ENCODE measurements at places on chromosomes 3 and 15.

GRCh38 chr3:192851821-192852372 lies 65.8 kb downstream of the MB21D2 start:
- DNase-seq = peak; percentile 91

GRCh38 chr3:107959550-107960154 lies 131.2 kb downstream of the CD47 start:
- DNase-seq = peak; percentile 23

DNA sequence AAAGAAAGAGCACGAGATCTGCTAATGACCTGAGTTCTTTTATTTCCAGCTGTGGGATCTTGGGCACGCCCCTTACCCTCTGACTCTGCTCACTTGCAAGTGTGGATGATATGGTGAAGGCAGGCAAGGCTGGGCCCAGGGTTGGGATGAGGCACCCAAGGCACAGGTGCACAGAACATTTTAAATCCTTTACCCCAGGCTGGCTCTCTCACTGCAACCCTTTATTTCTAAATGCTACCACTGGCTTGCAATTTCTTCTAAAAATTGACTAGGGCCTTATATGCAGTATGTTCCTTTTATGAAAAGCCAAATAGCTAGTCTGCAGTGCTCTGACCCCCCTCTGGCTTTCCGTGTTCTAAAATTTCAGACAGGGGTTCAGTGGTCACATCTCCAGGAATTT lies 237.7 kb downstream of the VPS13C start:
- no peak for DNase-seq

- DNase-seq = no peak
Observed at GRCh38 chr15:42820811-42821210, 83.9 kb upstream of the CDAN1 start.

GRCh38 chr3:197749315-197749600 lies 425 bp upstream of the FYTTD1 start:
- no peak for DNase-seq

GRCh38 chr3:14520967-14521366 lies 19.2 kb downstream of the GRIP2 start:
- no peak for DNase-seq

- DNase-seq = no peak
Observed at GRCh38 chr3:182730675-182731042, 62.6 kb upstream of the ATP11B start.

GRCh38 chr3:158456114-158456513 lies 114.9 kb upstream of the MLF1 start:
- DNase-seq = no peak

DNA sequence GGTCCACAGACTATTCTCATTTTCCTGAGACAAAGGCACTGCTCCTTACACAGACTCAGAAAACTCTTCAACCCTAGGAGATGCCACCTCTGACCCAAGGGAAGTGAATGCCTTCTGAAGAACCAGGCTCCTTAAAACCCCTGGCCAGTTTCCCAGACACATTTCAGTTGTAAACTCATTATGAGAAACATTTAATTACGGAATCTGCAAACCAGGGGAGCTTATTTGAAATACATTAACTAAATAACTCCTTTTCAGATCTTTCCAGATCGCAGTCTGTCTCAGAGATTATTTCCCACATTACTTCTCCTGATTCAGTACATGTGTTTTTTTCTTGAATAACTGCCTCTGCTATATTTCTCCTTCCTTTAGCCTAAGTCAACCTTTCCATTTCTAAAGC lies 17.6 kb downstream of the MYO5A start:
- DNase-seq = no peak

DNA sequence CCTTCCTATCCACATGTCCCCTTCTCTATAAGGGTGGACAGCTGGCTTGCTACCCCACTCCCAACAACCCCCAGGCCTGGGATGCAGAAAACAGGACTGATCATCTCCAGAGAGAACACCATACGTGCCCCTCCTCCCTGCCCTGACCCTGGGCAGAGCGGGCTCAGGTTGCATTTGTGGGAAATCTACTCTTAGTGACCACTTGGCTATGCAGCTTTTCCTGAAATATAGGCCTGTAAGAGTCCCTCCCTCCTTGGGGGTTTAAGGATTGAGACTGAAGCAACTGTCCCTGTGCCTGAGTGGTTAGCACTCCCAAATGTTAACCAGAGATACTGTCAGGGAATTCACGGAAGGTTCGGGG lies 11.7 kb downstream of the SH2D7 start:
- DNase-seq = no peak

DNA sequence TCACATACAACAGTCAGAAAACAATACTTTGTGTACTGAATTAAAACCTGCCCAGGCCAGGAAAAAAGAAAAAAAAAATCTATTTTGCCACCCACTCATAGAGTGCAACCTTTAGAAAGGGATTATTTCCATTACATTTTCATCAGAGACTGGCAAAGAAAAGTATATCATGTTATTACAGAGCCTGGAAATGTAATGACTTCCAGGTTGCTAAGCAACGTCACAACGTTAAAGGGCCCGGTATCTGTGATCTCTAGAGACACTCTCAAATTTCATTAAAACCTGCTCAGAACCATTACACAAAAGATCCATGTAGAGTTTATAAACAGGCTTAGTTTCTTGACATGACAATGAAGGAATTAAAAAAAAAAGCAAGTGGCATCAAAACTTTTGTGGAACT lies 170.5 kb downstream of the CTNNB1 start:
- DNase-seq = no peak

DNA sequence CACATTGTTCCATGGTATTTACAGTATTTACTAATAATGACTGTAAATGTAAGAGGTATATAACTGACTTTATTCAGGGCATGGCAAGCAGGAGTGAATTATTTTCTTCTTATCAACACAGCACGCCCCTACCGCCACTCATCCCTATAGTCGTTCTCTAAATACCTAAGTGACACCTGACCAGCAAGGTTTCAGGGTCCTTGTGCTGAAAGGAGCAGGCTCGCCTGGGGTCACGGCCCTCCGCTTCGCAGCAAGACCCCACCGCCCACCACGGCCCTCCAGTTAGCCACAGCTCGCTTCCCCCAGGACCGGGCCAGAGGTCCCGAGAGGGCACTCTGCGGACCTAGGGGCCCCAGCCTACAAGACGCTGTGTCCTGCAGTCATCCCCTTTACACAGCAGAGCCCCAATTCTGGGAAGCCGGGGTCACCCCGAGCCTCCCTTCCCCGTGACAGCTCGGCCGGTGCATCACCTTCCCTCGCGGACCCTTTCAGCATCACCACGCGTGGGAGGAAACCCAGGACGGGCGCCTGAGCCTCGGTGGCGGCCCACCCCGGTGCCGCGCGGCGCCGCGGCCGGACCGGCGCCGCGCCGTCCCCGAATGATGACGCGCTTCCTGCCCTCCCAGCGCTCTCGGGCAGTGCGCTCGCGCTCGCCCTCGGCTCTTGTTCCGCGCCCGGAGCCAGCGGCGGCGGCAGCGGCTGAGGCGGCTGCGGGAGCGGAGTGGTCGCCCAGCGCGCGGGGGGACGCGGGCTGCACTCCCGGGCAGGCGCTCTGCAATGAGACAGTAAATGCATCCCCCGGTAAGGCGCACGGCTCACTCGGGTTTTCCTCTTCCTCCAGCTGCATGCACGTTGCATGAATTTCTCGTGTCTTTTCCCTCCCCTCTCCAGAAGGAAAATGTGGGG lies 225.1 kb upstream of the C2CD4B start:
- DNase-seq = peak; percentile 84

GRCh38 chr3:45347315-45348000 lies 40.9 kb upstream of the LARS2 start:
- no peak for DNase-seq

DNA sequence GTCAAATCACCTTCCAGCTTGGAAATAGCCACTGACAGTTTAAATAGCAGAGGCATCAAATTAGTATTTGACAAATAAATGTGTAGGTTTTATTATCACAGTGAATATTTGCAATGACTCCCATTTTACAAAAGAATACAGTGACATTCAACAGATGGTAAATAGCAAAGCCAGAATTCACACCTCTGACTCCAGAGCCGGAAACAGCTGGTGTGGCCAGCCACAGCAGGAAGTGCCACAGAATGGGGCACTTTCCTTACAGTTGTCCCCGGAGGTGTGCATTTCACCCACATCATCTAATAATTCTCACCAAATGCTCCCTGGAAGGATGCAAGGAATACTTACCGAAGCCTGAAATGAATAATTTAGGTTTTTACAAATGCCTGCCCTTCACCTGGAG lies 295.7 kb upstream of the WNT5A start:
- DNase-seq = no peak

- DNase-seq = peak; percentile 68
Observed at GRCh38 chr3:72185549-72186399, 400.8 kb upstream of the PROK2 start.

DNA sequence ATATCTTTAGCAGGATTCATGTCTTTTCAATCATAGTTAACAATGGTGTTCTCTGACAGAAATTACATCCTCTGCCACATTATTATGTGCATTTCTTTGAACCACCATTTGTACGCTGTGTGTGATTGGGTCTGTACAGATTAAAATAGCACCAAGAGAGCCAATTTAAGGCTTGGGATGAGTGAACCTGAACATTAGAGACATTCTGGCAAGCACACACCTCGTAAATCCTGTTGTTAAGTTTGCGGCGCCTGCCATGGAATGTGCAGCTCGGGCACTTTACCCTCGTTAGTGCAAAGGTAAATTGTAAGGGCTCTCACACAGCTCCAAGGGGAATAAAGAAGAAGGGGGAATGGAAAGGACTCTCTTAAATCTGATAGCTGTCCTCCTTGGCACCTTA lies 482.4 kb upstream of the DPPA4 start:
- no peak for DNase-seq

- peak; percentile 69 for DNase-seq
Observed at GRCh38 chr3:53236112-53236841, 19.5 kb downstream of the TKT start.

- no peak for DNase-seq
Observed at GRCh38 chr3:100877286-100877685, 115.9 kb downstream of the ABI3BP start.

GRCh38 chr3:31659246-31659645 lies 126.5 kb downstream of the STT3B start:
- DNase-seq = no peak

DNA sequence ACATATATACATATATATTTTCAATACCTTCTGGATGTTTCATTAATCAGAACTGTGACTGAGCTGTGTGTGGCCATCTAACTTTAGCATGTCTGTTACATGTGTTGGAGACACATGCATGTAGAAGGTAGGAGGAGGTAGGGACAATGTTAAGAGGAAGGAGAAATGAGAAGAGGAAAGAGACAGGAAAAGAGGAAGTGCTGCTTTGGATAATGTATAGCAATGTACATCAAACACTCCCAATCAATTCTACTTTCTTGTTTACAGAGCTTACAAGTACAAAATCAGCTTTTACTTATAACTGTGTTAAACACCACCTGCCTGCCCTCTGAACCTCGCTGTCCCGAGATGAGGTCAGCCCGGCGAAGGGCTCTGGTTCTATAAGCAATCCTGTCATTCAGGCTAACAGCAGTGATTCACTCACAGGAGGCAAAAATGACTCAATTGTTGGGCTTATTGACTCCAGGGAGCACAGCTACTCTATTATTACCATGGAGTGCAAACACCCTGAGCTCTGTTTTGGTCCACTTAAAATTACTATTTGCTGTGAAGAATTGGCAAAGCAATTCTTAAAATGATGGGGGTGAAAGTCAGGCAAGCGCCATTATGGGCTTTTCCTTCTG lies 188.9 kb downstream of the MEIS2 start:
- DNase-seq = no peak

DNA sequence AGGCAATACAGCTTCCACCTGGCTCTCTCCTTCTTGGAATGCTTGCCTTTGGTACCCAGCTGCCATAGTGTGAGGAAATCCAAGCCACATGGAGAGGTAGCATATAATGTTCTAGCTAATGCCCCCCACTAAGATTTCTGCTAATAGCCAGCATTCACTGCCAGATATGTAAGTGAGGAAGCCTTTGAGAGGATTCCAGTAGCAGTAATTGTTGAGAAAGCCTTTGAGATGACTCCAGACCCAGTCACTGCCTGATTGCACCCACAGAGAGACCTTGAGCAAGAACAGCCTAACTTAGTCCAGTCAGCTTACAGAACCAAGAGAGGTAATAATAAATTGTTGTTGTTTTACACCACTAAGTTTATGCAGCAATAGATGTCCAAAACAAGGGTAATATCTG lies 63.1 kb downstream of the STRIT1 start:
- peak; percentile 3 for DNase-seq

- DNase-seq = no peak
Observed at GRCh38 chr3:187750513-187751123, 5.3 kb upstream of the BCL6 start.

- no peak for DNase-seq
Observed at GRCh38 chr15:101233651-101234280, 18.1 kb downstream of the CHSY1 start.

- no peak for DNase-seq
Observed at GRCh38 chr15:92880796-92881195, 19.3 kb upstream of the CHD2 start.

DNA sequence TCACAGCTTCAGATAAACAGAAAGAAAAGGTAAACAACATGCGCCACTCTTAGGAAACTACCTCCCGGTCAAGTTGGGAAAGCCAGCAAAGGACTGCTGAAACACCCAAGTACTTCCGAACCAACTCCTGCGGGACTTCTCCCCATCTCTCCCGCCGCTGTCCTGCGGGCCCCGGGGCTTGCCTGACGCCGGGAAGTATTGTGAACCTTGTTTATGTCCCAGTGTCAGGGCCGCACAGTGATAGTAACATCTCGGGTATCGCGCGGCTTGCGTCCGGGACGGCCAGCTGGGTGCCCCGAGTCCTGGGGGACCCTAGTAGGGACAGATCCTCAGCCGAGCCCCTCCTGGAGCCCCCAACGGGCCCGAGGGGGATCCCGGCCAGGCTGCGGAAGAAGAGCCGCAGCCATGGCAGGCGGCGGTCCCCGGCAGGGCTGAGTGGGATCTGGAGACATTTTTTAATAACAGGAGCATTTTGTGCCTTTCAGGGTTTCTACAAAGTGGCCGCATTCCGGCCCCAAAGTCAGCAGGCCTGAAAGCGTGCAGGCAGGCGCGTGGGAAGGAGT lies 756 bp downstream of the CLPX start:
- DNase-seq = peak; percentile 53

GRCh38 chr3:137762674-137763593 lies 1.2 kb upstream of the SOX14 start:
- DNase-seq = no peak

GRCh38 chr3:44330444-44330843 lies 8.1 kb upstream of the TCAIM start:
- DNase-seq = no peak

GRCh38 chr15:31062911-31063310 lies 38.6 kb downstream of the TRPM1 start:
- no peak for DNase-seq

- no peak for DNase-seq
Observed at GRCh38 chr15:28178290-28178689, 79.2 kb upstream of the OCA2 start.

Data from suppressor macrophage treated with lipopolysaccharide for 4 hours (primary cell).